ENCODE measurements at places on chromosomes 12 and 14.

- DNase-seq = no peak
Observed at GRCh38 chr14:41634286-41634685, 27.6 kb downstream of the LRFN5 start.

GRCh38 chr14:63282997-63283883 is 35.5 kb downstream of the GPHB5 start:
- no peak for DNase-seq

DNA sequence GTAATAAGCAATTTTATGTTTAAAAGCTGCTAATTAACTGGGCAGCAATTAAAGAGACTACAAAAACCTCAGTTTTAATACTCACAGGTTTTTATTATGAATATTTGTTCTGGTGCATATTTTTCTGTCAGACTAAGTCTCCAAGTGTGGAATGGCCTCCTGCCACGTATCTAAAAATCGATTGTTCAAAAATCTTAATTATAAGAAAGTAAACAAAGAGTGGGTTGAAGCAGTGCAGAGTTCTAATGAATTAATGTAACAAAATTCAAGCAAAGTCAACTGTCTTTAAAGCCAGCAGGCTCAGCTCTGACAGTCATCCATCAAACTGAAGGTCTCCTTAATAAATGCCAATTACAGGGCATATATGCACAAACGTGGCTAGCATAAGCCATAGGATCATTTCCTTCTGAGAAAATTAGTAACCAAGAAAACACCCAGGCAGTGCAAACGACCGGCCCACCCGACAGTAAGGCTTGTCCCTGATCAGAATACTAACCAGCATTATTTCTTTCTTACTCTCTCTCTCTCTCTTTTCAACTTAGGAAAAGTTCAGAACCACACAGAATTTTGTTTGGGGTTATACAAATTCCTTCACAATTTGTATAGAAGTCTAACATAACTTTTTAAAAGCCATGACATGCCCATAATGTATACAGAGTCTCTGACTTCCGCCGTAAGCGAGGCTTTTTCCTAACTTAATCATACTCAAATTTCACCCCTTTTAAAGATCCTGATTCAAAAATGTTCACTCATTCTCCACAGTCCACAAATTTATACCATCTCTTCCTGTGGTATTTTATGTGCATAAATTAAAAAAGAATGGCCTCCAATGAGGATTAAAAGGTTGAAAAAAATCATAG is 83.8 kb downstream of the SLC25A21 start:
- no peak for DNase-seq

- DNase-seq = no peak
Observed at GRCh38 chr12:106919910-106920544, 35.7 kb upstream of the TMEM263 start.

GRCh38 chr12:46210873-46211439 is 57.9 kb downstream of the SLC38A1 start:
- DNase-seq = no peak

DNA sequence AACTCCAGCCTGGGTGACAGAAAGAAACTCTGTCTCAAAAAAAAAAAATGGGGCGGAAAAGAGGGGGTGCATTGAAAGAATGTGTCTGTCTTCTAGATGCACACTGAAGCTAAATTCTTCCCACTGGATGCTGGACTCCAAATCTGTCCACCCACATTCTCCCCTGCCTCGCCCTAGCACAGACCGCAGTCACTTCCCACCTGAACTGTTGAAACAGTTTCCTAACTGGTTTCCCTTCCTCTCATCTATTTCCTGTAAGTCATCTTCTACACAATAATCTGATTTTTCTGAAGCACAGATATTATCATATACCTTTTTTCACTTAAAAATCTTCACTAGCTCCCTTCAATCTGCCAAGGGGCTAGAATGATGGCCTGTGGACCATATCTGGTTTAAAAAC is 1.5 kb upstream of the HCAR1 start:
- no peak for DNase-seq

All from left renal pelvis (tissue), 4 donors.